ENCODE measurements at places on chromosomes 3 and 15. TPM values are rescaled to one million over a fixed set of nuclear protein-coding genes. Genes with fewer than 3 reads are reported as not detected.

The SNTN gene
- total RNA-seq = not detected

The GXYLT2 gene
- total RNA-seq = 30.5 TPM

The ACKR2 gene
- 1.2 TPM for total RNA-seq

The MRAS gene
- total RNA-seq = 40.1 TPM

The RTP1 gene
- not detected for total RNA-seq

The HTD2 gene
- total RNA-seq = 8.3 TPM

The CPNE9 gene
- total RNA-seq = not detected

The GHSR gene
- not detected for total RNA-seq

All from mesothelial cell of epicardium (in vitro differentiated cells).